NCI-H510A treated with DMSO at 0.1 percent for 48 hours (cell line): ENCODE measurements at places on chromosomes 6 and 20.

DNA sequence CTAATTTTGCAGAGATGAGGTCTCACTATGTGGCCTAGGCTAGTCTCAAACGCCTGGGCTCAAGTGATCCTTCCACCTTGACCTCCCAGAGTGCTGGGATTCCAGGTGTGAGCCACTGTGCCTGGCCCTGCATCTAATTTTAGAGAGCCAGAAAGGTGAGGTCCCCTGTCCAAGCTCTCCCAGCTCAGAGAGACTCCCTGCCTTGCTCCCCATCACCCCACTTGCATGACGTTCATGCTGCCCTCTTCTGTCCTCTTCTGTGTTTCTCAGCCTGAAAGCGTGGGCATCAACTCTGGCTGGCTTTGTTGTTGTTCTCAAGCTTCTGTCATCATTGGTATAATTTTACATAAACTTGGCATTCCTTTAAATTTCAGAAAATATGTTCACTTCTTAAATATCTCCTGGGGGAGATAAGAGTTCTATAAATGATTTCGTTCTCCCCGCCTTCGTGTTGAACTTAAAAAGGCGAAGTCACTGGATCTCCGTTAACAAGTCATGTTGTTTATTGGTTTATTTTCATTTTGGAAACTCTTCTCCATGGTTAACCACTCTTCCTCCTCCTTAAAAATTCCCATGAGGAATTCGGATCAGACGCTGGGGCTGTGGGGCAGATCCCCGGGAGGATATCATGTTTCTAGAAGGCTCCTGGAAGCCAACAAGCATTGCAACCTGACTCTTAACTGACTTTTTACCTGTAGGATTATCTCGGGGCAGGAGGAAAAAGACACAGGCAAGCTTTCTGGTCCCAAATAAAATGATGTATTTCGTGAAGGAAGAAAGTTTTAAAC, 13.2 kb upstream of the PARD6B start:
- no peak for DNase-seq

GRCh38 chr20:43914311-43915210, at the start of gene TOX2:
Gene TOX2 (plus strand): TSS chr20:43914852. CDS start chr20:43914892, 40 bp downstream.
- DNase-seq, result peak; percentile 39

- DNase-seq, result no peak
Observed at GRCh38 chr6:5285081-5285480, 23.8 kb downstream of the FARS2 start.

DNA sequence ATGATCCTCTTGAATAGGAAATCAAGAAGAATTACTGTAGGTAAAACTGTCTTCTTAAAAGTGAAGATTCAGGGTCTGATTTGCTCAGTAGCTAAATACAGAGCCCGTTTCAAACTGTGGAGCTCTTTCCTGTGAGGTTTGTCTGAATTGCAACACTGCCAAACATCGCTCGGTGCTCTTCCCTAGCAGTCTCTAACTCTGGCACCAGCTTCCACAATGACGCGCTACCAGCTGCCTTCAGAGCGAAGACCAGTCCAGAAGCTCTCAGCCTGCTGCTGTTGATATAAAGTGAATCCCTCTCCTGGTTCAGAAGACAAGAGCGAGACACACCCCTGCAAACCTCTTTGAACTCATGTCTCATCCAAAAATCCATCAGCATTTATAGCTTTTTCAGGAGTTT, 447.0 kb downstream of the LMBRD1 start:
- no peak for DNase-seq

- DNase-seq, result no peak
Observed at GRCh38 chr6:95185874-95186273, 391.5 kb upstream of the MANEA start.

DNA sequence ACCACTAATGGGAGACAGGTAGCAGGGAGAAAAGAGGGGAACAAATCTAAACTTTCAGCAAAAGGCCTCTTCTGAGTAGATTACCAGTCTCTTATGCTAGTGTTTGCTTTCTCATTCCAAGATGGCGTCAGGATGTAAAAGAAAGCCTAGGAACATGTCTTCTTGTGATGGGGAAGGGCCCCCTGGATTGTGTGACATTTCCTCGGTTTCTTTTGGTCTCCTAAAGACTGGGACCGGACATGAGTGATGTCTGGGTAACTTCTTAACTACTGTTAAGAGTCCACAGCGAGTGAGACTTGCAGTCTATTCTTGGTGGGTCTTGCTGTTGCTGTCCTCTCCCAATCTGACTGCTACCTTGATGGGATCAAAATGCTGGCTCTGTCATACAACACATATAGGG, 60.3 kb downstream of the ADGRB3 start:
- no peak for DNase-seq
